T-helper 9 cell (primary cell): ENCODE measurements at places on chromosomes 4 and X.

GRCh38 chr4:68864438-68865187 lies 48.8 kb downstream of the UGT2B10 start:
- DNase-seq: no peak

- DNase-seq: no peak
Measured at GRCh38 chr4:78131403-78131802, 74.3 kb downstream of the FRAS1 start.

GRCh38 chrX:82070948-82071347 lies 869.0 kb downstream of the SH3BGRL start:
- DNase-seq: no peak

DNA sequence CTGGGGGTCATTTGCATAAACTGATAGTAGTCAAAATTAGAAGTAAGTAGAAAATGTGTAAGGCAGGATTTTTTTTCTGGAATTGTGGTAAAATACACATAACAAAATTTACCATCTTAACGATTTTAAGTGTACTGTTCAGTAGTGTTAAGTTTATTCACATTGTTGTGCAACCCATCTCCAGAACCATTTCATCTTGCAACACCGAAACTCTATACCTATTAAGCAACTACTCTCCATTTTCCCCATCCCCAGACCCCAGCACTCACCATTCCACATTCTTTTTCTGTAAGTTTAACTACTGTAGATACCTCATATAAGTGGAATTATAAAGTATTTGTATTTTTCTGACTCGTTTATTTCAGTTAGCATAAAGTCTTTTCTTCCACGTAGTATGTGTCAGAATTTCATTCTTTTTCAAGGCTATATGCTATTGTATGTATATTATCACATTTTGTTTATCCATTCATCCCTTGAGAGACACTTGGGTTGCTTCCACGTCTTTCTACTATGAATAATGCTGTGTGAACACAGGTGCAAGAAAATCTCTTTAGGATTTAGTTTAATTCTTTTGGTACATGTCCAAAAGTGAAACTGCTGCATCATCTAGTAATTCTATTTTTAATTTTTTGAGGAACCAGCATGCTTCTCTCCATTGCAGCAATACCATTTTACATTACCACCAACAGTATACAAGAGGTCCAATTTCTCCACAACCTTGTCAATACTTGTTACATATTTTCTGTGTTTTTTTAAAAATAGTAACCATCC lies 39.1 kb upstream of the NSUN7 start:
- no peak for DNase-seq

DNA sequence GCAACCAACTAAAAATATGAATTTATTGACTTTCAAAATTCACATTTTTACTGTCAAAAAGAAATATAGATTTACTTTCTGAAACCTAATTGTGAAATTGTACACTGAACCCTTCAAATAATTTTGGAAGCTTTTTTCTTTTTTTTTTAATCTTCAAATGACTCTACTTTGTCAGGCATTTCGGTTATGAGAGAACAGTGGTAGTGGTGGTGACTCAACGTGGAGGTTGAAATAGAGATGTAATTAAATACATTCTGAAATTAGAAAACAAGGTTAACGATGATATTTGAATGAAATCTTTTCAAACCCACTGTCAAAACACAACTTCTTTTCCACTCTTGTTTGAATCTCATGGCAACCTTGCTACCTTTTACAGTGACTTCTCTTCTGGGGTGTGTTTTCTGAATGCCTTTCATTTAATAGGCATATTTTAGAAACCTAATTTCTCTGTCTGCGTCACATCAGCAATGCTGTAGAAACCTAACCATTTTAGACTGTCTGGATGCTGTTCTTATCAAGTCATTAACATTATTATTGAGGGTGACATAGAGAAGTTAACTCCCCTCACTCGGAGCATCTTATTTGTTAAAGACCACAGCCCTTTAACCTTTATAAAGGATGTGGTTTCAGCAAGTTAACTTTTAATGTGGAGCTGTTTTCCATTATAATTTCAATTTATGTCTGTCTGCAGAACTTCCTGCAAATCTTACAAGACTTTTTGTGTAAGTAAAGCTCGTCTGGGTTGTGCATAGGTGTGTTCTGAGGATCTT lies 136.8 kb downstream of the PCDH7 start:
- DNase-seq: no peak

DNA sequence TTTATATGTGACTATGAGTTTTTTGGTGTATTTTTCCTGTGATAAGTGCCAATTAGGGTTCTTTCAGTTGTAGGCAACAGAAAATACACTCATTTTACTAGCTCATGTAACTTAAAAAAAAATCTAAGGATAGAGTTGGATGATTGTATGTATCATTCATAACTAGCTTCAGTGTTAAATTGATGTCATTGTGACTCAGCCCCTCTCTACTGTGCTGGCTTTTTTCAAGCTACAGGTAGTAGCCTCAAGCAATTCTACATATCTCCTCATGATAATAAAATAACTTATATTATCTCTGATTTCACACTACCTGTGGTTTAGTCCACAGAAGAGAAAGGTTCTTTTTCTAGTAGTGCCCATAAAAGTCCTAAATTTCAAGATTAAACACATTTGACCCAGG lies 11.9 kb downstream of the WDR17 start:
- no peak for DNase-seq

- no peak for DNase-seq
Measured at GRCh38 chr4:73596001-73596400, 24.2 kb downstream of the RASSF6 start.

DNA sequence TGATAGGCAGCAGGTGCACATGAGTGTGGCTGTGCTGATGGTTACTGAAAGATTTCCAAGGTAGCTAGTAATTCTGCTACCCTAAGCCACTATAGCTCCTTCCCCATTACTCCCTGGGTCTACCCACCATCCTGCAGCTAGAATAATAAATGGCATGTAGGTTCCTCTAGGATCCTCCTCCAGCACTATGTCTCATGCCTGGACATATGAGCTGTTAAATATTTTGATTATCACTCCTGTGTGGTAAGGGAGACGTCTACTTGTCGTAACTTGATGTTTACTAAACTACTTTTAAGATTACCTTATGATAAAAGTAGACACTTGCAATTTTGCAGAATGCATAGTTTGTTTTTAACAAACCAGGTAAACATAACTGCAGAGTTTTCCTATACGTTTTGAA lies 35.5 kb downstream of the TET2 start:
- no peak for DNase-seq

- DNase-seq: no peak
Measured at GRCh38 chrX:54045563-54046228, 1.4 kb upstream of the PHF8 start.

DNA sequence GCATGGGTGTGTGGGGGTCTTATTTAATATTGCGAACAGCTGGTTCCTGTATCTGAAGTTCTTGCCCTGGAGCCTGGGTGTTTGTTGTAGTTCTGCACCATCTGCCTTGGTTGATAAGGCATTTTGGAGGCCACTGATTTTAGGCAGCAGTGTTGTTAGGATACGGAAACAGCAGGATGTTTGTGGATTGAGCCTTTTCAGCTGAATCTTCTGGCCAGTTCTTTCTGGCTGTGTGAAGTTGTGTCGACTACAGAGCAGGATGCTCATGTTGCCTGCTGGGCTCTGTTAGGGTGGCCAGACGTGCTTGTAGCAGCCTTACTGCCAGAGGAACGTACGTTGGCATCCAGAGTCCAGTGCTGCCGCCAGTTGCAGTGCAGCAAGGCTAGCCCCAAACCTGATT lies 134.2 kb downstream of the PTTG2 start:
- no peak for DNase-seq

- DNase-seq: peak; percentile 3
Measured at GRCh38 chrX:23317799-23318724, 16.6 kb upstream of the PTCHD1 start.
